Calu3 (cell line): ENCODE measurements at places on chromosomes 7 and 10.

GRCh38 chr10:47245731-47246350 is 54.2 kb upstream of the GDF10 start:
- no peak for DNase-seq

DNA sequence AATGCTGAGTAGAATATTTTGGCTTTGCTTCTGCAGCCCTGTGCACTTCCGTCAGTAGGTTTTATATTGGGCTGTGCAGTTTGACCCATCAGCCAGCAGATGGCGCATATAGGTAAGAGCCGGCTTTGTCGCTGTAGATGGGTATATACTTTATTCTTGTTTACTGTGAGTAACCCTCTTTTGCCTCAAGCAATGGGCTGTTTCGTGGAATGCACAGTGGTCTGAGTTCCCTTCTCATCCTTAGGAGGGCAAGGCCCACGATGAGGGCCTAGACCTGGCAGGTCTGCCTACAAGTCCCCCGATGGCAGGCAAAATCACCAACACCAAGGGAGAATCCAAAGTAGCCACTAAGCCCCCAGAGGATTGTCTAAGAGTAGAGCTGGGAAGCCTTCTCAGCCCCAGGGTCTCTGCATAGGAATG is 1002.9 kb upstream of the KCND2 start:
- peak; percentile 58 for DNase-seq

GRCh38 chr10:92688573-92688926 is 1.2 kb upstream of the HHEX start:
- DNase-seq, result no peak

DNA sequence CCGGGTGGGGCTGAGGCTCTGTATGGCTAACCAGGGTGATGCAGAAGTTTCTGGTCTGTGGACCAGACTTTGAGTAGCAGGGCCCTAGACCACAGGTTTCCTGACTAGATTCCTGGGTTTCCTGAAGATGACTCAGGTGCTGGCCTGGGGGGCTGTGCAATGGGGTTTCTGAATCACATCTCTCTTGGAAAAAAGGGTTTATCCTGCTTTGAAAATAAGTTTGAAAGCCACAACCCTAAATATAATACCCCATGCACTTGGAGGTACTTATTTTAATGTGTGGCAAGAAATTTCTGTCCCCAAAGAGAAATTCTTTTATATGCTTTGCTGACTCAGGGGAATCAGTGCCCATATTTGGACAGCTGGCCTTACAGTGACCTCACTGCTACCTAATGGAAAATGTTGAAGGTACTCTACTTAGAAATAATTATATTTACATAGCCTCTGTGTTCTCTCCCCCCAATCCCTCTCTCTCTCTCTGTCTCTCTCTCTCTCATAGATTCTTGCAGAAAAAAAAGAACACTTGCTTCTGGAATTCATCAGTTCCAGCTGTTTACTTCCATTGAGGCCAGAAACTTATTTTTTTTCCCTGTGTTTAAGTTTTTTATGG is 184.4 kb upstream of the LYZL2 start:
- DNase-seq, result no peak

DNA sequence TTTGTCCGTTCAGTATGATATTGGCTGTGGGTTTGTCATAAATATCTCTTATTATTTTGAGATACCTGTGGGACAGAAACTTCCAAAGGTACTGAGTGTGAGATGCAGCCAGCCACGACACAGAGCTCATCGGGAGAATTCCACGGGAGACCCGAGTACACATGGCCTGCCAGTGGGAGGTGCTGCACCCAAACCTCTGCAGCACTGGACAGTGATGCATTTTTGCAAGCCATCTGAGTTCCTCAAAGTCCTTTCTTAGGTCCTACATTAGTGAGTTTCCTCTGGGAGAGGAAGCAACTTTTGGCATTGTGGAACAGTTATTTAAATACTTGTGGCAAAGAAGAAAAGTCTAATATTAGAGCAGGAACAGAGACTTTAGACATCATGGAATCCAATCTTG is 77.5 kb downstream of the ARID5B start:
- no peak for DNase-seq

DNA sequence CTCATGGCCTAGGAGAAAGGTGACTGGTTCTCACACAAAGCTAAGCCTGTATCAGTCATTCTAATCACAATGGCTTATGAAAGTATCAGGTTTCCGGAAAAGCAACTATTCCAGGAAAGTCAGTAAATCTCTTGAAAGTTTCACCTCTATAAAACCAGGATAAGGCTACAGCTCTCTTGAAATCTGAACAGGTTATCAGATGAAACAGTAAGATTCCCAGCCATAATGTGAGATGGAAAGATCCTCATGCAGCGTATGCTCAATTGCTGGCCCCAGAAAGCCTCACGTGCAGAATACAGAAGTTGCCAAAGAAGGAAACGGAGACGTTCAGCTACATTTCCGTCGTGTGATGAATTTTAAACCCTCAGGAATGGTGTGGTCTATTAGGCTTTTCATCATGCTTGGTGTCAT is 90.0 kb downstream of the PFKFB3 start:
- no peak for DNase-seq

- no peak for DNase-seq
Measured at GRCh38 chr7:12610899-12611298, 40.4 kb downstream of the SCIN start.
